ENCODE measurements at places on chromosomes 2 and 18.

DNA sequence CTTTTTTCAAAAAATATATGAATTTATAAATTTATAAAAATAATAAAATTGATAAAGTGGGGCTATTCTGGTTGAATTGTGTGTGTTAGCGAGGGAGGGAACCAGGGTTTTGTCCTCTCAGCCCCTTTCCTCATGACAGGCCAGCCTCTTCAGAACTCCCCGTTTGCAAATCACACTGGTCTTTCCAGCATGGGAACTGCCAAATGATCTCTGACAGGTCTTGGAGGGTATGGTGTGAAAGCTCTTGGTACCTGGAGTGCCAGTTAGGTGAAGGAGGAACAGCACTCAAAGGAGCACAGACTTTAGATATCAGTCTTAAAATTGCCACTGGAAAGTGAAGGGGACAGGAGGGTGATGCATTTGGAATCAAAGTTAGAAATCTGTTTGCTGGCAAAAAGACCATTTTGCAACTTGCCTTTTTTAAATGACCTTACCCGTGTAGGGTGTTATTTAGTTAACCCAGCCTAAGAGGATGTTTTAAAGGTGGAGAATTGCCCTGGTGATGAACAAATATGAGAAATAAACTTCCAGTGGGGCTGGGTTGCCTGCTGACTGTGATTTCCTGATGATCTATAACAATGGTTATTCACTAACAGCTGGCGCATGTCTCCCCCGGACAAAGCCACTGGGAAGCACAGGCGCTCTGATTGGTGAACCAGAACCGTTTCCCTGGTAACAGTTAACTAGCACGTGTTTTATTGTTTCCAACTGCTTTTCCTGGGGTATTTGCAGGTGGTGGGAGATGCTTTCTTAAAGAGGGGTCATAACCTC is 85.3 kb upstream of the EFEMP1 start:
- DNase-seq = peak; percentile 68

GRCh38 chr2:95076705-95077529 is 44.7 kb downstream of the MRPS5 start:
- no peak for DNase-seq

DNA sequence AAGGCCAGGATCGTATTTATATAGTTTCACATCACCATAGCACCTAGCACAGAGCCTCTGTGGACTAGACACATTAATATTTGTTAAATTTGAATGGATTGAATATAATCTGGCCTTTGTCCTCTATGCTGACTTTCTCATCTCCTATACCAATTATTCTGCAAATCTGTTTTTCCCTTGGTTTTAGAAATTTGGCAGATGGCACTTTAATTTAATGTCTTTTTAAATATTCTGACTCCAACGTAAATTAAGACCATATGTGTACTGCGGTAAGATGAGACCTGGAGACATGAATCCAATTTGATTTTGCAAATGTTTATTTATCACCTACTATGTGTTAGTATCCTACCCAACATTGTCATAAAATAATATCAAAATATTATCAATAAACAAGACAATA is 1281.9 kb upstream of the PIK3C3 start:
- DNase-seq = no peak

DNA sequence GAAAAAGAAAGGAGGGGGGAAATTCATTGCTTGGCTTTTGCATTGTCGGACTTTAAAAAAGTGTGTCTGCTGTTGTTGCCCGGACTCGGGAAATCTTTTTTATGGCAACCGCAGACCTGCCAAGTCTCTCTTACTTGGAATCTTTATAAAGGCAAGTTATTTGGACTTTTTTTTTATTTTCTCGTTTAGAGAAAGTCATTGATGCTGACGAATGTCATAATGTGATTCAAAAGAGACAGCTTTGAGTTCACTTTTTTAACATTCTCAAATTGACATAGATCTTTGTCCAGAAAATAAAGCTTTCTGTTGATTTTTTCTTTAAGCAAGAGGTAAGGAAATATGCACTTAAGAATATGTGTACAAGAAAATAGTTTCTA is 651 bp upstream of the ZNF521 start:
- no peak for DNase-seq

GRCh38 chr2:121790276-121790956 is 35.0 kb downstream of the TSN start:
- peak; percentile 53 for DNase-seq

- no peak for DNase-seq
Observed at GRCh38 chr2:86124683-86125082, 18.6 kb downstream of the PTCD3 start.

GRCh38 chr2:56741601-56742102 is 557.9 kb downstream of the CCDC85A start:
- peak; percentile 79 for DNase-seq

DNA sequence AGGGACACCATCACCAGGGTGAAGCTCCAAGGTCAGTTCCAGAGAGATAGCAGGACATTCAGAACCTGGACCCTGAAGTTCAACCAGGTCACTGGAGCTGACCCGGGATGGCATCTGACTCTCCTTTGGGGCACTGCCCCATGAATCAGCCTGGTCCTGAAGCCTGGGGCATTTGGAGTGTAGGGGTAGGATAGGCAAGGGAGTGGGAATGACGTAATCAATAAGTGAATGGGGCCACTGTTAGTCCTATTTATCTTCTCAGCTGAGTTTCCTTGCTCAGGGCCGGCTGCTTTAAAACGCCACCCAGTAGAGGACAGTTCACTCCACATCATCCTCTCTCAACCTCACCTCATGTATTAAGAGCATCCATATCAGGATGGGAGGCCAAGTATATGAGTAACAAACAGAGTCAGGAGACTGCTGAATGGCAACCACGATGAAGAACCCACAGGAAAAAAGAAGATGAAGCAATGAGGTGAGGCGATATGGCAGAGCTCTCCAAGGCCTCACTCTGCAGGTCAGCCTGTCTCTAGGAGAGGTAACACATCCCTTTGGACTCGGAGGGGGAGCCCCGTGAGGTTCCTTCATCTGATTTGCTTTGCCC is 1.8 kb upstream of the RFX8 start:
- DNase-seq = no peak

GRCh38 chr2:195706161-195706900 is 49.3 kb downstream of the SLC39A10 start:
- peak; percentile 5 for DNase-seq

GRCh38 chr2:139427164-139427563 is 647.0 kb upstream of the NXPH2 start:
- no peak for DNase-seq

DNA sequence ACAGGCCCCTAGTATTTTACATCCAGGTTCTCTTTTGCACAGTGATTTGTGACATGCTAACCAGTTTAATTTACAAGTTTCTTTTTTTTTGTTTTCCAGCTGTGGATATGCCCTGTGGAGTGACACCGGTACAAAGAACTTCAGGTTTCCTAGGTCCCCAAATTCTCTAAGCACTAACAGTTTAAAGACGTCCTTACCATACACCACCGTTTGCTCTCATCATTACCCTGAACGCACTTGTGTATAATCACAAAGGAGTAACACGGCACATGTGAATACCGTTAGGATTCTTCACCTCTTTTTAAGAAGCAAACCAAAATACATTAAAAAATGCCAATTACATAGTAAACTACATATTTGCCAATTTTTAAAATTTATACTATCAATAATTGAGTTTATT is 853 bp downstream of the LANCL1 start:
- no peak for DNase-seq

- DNase-seq = peak; percentile 61
Observed at GRCh38 chr2:148645539-148646230, 1.1 kb downstream of the EPC2 start.

GRCh38 chr18:2891526-2892431 is 45.0 kb downstream of the EMILIN2 start:
- no peak for DNase-seq

DNA sequence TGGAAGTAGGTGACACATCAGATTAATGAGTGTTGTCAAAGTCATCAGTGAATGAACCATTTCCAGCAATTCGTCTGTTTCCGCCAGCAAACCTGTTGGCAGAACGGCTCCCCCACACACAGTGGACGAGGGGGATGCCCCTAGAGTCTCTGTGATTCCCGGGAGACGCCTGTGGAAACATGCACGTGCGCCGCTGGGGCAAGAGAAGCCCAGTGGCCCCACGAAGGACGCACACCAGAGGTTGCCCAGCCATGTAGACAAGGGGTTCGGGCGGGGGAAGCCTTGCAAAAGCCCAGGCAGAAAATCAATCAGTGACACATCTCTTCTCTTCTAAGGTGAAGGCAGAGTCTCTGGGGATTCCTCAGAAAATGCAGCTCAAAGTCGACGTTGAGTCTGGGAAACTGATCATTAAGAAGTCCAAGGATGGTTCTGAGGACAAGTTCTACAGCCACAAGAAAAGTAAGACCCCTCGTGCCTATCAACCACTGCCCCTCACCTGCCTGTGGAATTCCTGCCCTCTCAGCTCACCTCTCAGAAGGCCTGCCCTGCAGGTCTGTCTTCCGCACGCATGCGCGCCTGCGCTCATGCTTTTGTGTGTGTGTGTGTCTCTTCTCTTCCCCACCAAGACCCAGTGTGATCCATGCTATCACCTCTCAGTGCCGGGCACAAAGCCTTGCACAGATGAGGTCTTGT is 87.1 kb downstream of the INPP5D start:
- no peak for DNase-seq

DNA sequence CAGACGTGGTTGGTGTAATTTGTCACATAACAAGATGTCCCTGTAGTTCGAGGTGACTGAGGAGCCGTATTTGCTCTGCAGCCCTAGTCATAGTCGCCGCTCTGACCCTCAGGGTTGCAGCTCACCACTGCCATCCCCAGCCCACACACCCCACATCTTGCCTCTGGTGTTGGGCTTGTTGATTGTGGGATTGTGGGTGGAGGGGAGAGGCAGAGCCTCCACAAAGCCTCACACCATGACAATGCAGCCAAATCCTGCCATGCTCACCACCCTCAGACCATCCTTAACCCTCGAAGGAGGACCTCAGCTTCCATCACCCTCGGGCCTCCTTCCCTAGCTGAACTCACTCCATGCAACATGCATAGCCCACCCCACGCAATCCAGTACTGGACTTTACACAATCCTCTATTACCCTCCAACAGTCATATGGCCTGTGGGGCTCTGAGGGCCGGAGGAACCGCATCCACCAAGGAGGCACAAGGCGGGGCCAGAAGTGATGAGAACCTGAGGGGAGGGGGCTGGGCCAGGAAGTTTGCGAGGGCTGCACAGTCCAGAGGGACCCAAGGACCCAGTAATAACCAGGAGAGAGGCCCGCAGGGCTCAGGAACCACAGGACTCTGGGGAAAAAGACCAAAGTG is 11.6 kb downstream of the PKDCC start:
- DNase-seq = no peak

- peak; percentile 52 for DNase-seq
Observed at GRCh38 chr18:48962994-48963561, 12.3 kb upstream of the SMAD7 start.

GRCh38 chr2:134306521-134306920 is 52.6 kb downstream of the MGAT5 start:
- DNase-seq = no peak

DNA sequence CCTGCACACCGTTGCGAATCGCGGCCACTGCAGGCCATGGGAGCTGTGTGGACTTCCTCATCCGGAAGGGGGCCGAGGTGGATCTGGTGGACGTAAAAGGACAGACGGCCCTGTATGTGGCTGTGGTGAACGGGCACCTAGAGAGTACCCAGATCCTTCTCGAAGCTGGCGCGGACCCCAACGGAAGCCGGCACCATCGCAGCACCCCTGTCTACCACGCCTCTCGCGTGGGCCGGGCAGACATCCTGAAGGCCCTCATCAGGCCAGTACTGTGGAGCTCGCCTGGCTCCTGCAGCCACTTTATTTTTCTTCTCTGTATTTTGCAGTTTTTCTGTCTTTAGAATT is 9.0 kb downstream of the ASB1 start:
- DNase-seq = no peak

DNA sequence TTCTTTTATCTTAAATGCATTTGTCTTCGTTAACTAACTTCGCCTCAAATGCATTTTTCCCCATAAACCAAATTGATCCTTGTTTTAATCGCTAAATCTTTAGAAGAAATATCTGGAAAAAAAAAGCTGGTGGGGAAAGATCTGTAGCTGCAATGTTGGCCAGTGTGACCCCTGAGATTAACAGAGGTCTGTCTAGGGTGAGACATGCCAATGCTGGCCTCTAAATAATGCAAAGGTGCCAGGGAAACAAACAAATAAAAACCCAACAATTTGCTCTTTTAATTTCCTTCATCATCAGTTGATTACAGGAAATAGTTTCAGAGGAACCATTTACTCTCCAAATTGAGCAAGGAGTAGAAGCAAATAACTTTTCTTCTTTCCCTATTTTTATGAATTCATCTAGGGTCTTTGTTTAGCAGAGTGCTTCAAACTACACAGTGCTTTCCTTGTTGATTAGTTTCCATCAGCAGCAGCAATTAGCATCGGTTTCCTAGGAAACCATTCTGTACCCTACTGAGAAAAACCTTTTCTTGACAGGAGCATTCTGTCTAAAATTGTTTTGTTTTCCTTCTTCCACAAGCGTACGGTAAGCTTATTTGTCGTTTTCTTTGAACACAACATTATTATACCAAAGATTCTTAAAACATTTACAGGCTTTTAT is 100.5 kb upstream of the UNC80 start:
- DNase-seq = no peak

GRCh38 chr2:191250400-191250799 is 5.2 kb downstream of the MYO1B start:
- no peak for DNase-seq

DNA sequence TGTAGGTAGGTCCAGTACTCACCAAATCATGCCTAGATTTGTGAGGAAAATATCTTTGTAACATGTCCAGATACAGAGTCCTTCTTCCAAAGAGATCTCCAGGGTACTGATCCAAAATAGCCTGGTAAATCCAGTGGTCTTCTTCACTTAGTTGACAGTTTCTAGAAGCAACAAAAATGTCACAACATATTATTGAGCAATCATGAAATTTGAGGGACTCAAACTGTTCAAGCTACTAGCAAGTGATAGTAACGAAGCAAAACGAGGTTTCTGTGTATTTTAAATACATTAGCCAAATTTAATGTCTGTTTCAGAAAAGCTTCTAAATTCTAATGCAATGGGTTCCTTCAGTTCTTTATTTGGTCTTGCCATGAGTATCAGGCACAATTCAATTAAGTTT is 142.8 kb downstream of the CCDC148 start:
- DNase-seq = no peak

GRCh38 chr2:127545189-127545588 is 9.7 kb downstream of the MYO7B start:
- no peak for DNase-seq

DNA sequence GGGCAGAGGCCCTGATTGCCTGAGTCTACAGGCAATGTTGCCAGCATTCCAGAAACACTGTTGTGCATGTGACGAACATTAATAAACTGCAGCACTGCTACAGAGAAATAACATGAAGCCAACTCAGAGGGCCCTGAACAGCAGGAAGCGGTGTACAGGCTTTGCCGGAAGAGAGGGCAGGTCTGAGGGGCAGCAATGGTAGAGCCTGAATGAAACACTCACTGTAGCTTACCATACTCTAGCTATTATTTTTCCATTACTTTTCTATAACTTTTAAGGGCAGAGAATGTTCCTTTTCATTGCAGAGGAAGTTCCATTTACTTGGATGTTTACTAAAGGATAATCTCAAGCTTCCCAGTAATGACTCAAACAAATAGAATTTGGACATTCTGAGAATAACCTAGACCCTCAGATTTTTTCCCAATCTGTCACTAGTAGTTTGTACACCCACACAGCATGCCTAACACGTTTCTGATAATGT is 150.4 kb downstream of the MTX2 start:
- peak; percentile 66 for DNase-seq

Data from fibroblast of skin of left biceps (primary cell).